ENCODE measurements at places on chromosomes 2 and 18. TPM values are rescaled to one million over a fixed set of nuclear protein-coding genes. Genes with fewer than 3 reads are reported as not detected.

TTN gene
- 0.03 TPM for total RNA-seq

ANAPC1 gene
- total RNA-seq: 29.3 TPM

MAB21L4 gene
- not detected for total RNA-seq

LYPD1 gene
- total RNA-seq: 12.3 TPM

GPR35 gene
- 0.40 TPM for total RNA-seq

DOCK10 gene
- 46.7 TPM for total RNA-seq

EFHD1 gene
- 1.6 TPM for total RNA-seq

CCDC150 gene
- 5.2 TPM for total RNA-seq

LRP1B gene
- not detected for total RNA-seq

RALBP1 gene
- 29.3 TPM for total RNA-seq

TPO gene
- 0.15 TPM for total RNA-seq

LOXHD1 gene
- total RNA-seq: not detected

NAT8 gene
- total RNA-seq: not detected

NEMP2 gene
- total RNA-seq: 5.8 TPM

OXER1 gene
- not detected for total RNA-seq

PHLPP1 gene
- total RNA-seq: 6.4 TPM
